NCI-H2029 treated with DMSO at 0.1 percent for 48 hours (cell line): ENCODE measurements at places on chromosomes 2 and 18.

GRCh38 chr18:35167332-35167731 lies 73.5 kb upstream of the ZNF397 start:
- DNase-seq = no peak

GRCh38 chr2:11657646-11658045 lies 12.3 kb downstream of the NTSR2 start:
- no peak for DNase-seq

DNA sequence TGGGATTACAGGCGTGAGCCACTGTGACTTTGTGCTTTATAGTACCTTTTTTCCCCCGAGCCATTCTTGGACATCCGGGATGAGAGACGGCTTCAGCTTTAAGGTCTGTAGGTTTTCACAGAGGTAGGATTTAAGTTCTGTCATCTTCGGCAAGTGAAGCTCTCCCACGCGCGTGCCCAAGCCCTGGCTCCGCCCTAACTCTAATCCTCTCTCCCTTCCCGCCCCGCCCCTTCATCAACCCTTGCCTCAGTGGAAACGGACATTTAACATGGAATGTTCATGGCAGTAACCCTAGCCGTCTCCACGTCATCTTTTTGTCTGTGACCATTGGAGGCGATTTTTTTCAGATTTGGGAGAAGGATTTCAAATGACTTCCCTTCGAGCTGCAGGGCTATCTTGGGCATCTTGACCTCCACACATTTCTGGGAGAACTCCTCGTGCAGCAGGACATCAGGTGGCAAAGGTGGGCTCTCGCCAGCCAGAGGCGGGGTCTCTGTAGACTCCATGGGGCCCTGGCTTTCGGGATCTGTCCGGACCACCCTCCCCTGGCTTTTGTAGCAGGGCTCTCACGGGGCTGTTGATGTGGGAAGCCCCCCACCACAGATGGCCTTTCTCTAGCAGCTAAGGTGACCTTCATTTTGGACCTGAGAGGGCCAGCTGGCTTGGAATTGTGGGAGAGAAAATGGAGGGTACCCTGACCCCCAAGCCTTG lies 6.8 kb downstream of the COLEC11 start:
- DNase-seq = no peak

DNA sequence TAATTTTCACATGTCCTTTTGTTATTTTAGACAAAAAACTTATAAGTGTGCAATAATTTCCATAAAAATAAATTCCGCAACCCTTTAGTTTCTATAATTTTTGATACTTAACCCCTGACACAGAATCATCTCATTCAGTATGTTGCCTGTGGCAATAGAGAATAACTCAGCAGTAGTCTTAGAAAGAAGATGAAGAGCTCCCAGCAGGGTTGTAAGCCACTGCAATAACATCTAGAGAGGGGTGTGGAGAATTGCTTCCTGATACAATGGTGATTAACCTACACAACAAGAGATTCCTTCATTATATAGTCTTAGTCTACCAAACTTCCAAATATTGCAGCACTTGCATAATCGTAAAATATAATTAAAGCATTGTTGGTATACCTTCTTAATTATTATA lies 118.9 kb downstream of the TMX3 start:
- no peak for DNase-seq

GRCh38 chr18:63986885-63987284 lies 17.0 kb downstream of the SERPINB8 start:
- DNase-seq = no peak

- no peak for DNase-seq
Measured at GRCh38 chr2:6196449-6196848, 504.3 kb downstream of the SOX11 start.
